CD4-positive, alpha-beta T cell treated with Interferon gamma for 1 hour (primary cell): ENCODE measurements at places on chromosomes 16 and 17.

DNA sequence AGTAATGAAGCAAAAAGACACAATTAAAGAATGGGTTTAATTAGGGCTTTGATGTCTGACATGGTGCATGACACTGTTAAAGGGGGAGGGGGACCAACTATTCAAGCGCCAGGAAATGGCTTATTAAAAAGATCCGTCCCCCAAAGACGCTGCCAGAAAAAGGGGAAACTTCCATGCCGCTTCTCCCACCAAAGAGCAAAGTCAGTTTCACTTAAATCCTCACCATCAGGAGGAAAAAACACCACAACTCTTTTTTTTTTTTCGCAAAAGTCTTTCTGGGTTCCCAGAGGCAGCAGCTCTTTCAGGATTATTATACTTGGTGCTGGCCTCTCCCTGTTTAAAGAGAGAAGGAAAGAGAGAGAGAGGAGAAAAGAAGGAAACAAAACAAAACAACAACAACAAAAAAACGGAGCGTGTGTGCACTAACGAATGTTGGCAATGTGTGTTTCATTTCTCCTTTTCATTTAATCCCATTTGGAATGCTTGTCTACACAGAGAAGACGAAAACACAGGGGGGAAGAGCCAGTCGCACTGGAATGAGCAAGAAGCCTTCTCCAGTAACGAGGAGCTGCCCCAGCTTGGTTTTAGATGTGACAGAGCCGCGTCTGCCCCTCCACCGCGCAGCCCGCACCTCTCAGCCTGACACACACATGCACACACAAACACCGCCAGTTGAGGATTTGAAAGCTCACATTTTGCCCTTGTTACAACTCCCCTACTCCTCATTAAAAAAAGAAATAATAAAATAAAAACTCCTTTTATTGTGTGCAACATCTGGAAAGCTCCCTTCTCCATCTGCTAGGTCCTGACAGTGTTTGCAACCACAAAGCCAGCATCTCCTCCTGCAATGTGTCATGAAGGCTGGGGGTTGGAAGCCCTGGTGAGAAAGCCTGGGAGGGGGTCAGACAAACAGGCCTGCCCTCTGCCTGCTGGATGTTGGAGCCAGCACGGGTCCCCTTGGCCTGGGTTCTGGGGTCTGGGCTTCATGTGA, 32.7 kb upstream of the AXIN2 start:
- no peak for DNase-seq

- DNase-seq: peak; percentile 46
Observed at GRCh38 chr16:88454523-88454947, 1.5 kb downstream of the ZFPM1 start.

GRCh38 chr17:5237541-5238016, 2.9 kb upstream of the SCIMP start:
- DNase-seq: peak; percentile 66

DNA sequence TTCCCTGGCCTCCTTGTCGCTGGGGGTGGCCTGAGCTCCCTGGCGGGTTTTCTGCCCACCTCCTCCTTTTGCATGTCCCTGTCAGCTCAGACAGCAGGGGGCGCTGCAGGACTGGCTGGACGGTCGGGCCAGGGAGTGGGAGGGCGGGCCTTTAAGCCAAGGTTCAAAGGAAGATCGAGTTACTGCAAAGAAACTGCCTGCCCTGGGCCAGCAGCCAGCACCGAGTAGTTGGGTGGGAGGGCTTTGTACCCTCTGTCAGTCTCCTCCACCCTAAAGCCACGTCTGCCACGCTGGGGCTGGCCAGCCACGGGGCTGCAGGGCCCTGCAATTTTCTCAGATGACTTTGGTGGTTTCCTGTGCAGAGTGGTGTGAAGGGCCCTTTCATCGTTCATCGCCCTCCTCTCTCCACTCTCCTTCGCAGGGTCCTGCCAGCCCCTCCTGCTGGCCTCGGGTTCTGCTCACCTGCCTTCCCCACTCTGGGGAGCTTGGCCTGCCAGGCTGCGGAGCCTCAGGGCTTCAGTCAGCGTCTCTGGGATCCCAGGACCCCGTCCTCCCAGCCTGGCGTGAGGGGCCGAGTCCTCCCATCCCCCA, 12.3 kb downstream of the GPR142 start:
- DNase-seq: peak; percentile 85

GRCh38 chr17:37752482-37752881, 7.6 kb upstream of the HNF1B start:
- no peak for DNase-seq
